ENCODE measurements at places on chromosomes 12 and 14.

GRCh38 chr12:15778126-15778525 lies 11.1 kb downstream of the EPS8 start:
- no peak for DNase-seq

GRCh38 chr12:47885012-47885501 lies 19.7 kb downstream of the VDR start:
- DNase-seq, result no peak

DNA sequence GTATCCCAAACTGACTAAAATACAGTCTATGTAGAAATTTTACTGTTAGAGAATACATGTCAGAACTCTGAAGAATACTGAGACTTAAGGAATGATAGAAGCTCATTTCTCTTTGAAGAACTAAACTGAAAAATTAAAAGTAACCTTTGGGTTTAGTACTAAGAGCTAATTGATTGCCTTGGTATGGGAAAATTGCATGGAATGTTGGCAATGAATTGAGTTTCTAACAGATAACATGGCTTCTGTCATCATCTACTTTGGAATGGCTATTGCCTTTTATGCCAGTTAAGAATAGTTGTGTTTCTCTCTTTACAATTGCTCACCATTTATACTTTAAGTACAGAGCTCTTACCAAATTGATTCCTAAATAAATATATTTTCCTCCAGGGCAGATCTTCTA lies 308.8 kb upstream of the SYT1 start:
- DNase-seq, result no peak

GRCh38 chr12:10362325-10362724 lies 27.5 kb downstream of the KLRK1 start:
- no peak for DNase-seq

DNA sequence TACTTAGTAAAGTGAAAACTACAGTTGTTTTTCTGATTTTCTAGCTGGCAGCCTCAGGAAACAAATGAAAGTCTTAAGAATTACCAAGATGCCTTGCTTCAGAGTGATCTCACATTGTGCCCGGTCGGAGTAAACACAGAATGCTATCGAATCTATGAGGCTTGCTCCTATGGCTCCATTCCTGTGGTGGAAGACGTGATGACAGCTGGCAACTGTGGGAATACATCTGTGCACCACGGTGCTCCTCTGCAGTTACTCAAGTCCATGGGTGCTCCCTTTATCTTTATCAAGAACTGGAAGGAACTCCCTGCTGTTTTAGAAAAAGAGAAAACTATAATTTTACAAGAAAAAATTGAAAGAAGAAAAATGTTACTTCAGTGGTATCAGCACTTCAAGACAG lies 28.9 kb downstream of the RXYLT1 start:
- no peak for DNase-seq

DNA sequence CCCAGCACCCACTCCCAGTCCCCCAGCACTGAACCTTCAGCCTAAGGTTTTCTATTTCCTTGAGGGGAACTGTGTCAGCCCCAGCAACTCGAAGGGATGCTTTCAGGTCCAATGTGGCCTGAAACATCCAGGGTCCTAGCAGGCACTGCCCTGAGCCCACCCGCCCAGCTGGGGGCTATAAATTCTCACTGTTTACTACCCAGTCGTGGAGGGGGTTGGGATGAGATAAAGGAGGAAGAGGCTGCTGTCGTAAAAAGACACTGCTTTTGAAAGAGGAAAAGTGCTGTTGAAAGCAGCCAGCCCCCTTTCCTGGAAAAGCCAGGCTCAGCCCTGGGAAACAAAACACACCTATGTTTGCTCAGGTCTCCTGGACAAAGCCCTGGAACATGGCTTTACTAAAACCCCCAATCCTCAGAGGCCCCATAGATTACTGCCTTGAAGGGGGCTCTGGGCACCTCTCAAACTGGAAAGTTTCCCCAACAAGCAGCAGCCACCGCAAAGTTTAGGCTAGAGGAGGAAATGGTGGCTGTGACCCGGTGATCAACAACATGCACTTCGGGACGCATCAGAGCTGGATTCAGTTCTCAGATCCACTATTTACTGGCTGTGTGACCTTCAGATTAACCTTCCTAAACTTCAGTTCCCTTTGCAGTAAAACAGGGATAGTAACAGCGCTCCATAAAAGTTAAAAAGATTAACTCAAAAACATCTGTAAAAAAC lies 51.0 kb downstream of the ACTN1 start:
- no peak for DNase-seq

GRCh38 chr14:101595887-101596721 lies 34.8 kb downstream of the DIO3 start:
- DNase-seq, result no peak

GRCh38 chr12:106634206-106634605 lies 51.4 kb downstream of the RFX4 start:
- DNase-seq, result no peak

DNA sequence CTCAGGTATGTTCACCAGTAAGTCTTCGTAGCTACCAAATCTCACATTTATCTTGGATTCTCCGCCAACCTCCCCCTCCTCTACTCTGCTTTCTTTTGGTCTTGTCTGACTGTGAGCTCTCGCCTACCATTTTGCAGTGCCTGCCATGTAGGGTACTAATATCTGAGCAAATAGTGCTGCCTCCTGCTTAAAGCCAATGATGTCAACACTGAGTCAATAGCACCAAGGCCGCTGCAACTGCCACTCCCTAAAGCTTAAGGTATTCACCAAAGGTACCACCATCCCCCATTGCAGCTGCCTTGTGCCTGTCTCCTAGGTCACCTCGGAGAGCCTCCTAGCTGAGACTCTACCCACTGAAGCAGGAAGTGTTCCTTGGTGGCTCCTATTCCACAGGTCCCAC lies 114.8 kb upstream of the FUT8 start:
- DNase-seq, result no peak

DNA sequence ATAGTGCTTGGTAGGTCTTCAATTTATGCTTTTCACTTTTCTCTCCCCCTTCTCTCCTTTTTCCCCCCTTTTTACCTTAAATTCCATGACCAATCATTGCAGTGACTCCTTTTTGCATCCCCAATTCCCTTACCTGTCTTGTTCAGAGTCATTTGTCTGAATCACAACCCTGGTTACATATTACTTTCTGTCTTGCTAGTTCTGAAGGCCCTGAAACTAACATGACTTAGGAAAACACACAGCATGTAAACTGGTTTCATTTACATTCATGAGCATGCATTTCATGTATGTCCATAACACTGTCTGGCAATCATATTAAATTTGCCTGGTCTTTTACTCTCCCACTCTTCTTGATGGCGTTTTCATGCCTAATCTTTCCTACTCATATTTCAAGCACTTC lies 20.3 kb upstream of the FOXG1 start:
- DNase-seq, result no peak

GRCh38 chr12:22709292-22709691 lies 84.3 kb downstream of the ETNK1 start:
- DNase-seq, result no peak

DNA sequence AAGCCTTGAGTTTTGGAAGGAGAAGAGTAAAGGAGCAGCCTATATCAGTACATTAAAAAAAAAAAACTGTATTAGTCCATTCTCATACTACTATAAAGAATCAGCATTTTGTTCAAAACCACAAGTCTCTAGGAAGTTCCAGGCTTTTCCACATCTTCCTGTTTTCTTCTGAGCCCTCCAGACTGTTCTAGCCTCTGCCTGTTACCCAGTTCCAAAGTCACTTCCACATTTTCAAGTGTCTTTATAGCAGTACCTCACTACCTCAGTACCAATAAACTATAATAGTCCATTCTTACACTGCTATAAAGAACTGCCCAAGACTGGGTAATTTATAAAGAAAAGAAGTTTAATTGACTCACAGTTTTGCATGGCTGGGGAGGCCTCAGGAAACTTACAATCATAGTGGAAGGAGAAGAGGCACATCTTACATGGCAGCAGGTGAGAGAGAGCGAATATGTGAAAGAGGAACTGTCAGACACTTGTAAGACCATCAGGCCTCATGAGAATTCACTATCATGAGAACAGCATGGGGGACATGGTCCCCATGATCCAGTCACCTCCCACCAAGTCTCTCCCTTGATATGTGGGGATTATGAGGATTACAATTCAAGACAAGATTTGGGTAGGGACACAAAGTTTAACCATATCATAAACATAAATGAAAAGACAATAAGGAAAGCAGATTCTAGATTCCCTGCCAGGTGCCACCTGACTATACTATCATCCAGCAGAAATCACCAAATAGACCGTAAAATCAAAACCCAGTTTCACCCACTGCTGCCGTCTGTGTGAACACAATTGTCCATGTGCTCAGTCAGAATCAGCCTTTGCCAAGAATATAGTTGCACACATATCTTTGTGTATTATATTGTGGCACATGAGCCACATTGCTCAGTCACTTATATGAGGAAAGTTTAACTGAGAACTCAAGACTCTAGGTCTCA lies 27.8 kb downstream of the TOGARAM1 start:
- DNase-seq, result no peak

DNA sequence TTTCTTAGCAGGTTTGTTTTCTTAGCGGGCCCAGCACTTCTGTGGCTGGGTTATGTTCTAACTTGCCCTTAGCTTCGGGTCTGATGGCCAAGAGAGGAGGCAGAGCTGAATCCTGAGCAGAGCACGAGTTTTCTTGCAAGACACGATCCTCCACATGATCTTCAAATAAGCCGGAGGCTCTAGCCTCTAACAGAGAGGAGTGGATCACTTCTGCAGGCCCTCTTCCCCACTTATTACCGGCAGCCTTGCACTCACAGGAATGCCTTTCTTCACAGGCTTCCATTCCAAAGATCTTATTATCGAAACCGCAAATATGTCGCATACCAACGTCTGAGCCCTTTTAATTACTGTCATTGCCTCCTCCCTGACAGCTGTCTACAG lies 79.5 kb downstream of the SINHCAF start:
- no peak for DNase-seq

DNA sequence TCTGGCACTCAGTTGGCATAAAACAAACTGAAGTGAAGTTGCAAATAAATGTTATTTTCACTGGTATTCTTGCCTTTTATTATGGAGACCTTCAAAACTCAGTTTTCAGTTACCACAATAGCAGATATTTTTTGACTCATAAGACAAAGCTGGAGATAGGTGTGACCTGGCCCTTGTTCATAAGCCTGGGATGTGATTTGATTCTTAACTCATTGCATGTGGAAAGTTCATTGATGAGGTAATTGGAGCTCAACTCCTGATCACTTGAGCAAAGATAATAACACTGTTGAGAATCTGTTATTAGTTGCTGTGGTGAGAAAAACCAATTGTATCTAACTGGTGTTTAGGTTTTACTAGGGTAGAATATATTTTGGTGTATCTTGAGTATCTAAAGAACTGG lies 105.1 kb downstream of the AEBP2 start:
- no peak for DNase-seq

DNA sequence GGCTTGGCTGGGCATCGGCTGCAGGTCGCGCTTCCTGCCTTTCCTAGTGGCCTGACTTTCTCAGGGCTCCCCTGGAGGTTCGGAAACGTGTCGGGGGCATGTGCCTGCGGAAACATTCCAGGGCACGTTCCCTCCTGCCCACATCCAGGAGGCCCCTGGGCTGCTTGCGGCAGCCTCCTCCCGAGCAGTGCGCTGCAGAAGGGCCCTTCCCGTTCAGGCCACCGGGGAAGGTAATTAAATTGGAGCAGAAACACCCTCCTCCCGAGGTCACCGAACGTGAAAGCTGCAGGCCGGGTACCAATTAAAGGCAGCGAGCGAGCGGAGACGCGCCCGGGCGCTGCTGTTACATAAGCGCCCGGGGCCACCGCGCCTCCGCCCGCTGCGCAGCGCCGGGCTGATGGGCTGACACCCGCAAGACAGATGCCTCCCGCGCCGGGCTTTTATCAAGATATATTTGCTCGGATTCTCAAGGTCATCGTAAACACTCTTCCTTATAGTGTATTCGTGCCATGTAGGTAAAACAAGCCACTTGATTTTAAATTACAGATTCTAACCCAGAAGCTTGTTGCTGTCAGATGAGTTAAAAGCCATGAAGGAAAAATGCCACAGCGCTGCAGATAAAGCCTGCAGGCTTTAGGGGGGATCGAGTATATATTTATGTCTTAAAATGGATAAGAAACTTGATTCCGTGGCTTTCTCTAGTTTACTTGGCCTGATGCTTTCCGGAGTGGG lies 31.4 kb downstream of the SSPN start:
- no peak for DNase-seq

DNA sequence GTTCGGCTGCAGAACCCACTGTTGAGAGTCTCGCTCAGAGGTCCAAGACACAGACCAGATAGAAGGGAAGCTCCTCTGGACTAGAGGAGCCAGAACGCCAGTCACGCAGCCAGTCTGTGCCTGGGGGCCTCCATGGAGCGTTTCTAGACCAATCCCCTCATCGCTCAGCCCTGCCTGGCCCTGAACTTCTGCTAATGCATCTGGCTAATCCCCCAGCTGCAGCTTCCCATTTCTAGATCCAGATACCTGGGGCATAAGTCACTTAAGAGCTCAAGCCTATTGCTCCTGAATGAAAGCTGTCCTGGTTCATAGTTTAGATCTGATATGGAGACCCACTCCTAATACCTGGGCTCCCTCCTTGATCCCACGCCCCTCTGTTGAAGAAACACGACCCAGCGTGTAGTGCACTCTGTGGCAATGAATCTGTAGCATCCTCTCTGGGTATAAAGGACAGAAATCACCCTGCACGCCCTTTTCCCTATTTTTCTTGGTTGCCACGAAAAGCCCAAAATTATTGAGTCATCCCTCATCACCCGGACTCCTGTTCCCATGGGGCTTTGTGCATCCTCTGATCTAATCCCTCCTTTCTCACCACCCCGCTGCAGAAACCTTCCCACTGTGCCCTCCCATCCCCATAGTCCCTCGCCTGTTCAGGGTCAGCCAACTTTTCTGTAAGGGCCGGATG lies 341.6 kb upstream of the FKBP4 start:
- peak; percentile 42 for DNase-seq

GRCh38 chr12:14771651-14772137 lies 31.6 kb downstream of the WBP11 start:
- no peak for DNase-seq

GRCh38 chr14:100285021-100285912 lies 21.0 kb downstream of the SLC25A29 start:
- DNase-seq, result no peak

GRCh38 chr12:75738486-75738885 lies 227.1 kb upstream of the KRR1 start:
- no peak for DNase-seq

GRCh38 chr12:79127271-79127751 lies 262.7 kb downstream of the SYT1 start:
- DNase-seq, result peak; percentile 43

- DNase-seq, result no peak
Observed at GRCh38 chr12:12733118-12733517, 15.9 kb downstream of the CDKN1B start.

DNA sequence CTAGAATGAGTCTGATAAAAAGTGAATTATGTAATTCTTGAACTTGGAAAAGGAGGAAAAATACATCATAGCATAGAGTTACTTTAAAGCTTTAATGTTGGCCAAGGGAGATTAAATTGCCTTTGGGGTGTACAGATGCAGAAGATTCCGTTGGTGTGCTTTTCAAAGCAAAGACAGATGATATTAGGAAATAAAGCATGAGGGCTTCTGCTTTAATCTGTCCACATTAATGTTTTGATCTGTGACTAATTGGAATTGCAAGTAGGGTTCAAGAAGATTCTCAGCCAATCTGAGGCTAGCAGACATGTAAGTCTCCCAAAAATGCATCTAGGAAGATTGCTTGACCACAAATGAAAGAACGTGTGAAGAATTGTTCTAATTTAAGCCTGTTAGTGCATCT lies 35.2 kb downstream of the LGR5 start:
- DNase-seq, result no peak

GRCh38 chr14:100651999-100652508 lies 64.8 kb upstream of the BEGAIN start:
- DNase-seq, result no peak
